Metanephros (tissue), 2 donors: ENCODE measurements at places on chromosomes 7 and 10. TPM values are rescaled to one million over a fixed set of nuclear protein-coding genes. Genes with fewer than 3 reads are reported as not detected.

POM121C gene
- total RNA-seq: 24.1 TPM

WDR86 gene
- 93.8 TPM for total RNA-seq

NUTM2E gene
- 0.76 TPM for total RNA-seq

ZCCHC24 gene
- total RNA-seq: 22.8 TPM

DNAJB6 gene
- 90.7 TPM for total RNA-seq

ADGRA1 gene
- total RNA-seq: 1.2 TPM

PAPSS2 gene
- 27.6 TPM for total RNA-seq

UCN3 gene
- not detected for total RNA-seq

BHLHA15 gene
- 0.41 TPM for total RNA-seq

NXPH1 gene
- 0.23 TPM for total RNA-seq

SLC26A4 gene
- total RNA-seq: 3.2 TPM

LIPF gene
- 0.41 TPM for total RNA-seq

SFXN3 gene
- total RNA-seq: 29.0 TPM
